CD8-positive, alpha-beta T cell (primary cell): ENCODE measurements at places on chromosomes 6 and 20.

DNA sequence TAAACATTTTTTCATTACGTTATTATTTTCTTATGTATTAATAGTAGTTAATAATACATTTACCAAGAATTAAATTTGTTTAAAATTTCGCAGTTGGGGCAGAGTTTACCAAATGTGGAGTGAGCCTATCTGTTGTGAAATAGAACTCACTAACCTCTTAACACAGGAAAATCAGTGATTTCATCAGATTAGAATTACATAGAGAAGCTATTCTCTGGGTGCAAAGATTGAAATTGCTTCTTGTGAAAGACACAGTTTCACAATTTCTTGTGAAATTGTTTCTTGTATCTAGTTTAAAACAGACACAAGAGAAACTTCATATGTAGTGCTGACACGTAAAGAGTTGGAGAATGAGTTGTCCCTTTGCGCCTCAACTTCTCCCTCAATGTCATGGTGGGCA is 69.4 kb upstream of the PRL start:
- DNase-seq = no peak

GRCh38 chr20:20939006-20939405 is 167.2 kb downstream of the LINC00237 start:
- no peak for DNase-seq

- no peak for DNase-seq
Measured at GRCh38 chr6:93389192-93389591, 30.2 kb downstream of the EPHA7 start.

DNA sequence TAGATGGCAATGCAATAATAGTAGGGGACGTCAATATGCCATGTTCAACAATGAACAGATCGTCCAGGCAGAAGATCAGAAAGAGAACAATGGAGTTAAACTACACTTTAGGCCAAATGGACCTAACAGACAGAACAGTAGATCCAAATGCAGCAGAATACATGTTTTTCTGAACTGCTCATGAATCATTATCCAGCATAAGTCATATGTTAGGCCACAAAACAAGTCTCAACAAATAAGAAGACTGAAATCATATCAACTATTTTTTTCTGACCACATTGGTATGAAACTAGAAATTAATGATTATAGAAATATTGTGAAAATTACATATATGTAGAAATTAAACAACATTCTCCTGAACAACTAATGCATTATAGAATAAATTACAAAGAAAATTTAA is 10.2 kb upstream of the DEFB125 start:
- no peak for DNase-seq

DNA sequence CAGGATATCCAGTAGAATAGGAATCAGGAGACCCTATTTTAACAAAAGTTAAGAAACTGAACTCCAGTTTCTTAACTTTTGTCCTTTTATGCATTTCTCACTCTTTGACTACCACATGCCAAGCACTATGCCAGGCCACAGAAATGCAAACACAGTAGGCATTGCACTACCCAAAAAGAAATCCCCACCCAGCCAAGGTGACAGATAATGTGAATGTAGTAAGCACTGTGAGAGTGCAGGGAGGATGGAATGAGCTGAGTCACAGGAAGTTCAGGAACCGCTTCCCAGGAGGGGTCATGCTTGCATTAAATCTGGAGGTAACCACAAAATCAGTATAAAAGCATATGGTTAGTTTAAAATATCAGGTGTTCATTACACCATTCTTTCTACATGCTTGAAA is 20.1 kb upstream of the FAM83C start:
- no peak for DNase-seq

- no peak for DNase-seq
Measured at GRCh38 chr6:5752391-5752680, 254.4 kb downstream of the NRN1 start.

- no peak for DNase-seq
Measured at GRCh38 chr6:10531942-10532341, 10.8 kb downstream of the GCNT2 start.

DNA sequence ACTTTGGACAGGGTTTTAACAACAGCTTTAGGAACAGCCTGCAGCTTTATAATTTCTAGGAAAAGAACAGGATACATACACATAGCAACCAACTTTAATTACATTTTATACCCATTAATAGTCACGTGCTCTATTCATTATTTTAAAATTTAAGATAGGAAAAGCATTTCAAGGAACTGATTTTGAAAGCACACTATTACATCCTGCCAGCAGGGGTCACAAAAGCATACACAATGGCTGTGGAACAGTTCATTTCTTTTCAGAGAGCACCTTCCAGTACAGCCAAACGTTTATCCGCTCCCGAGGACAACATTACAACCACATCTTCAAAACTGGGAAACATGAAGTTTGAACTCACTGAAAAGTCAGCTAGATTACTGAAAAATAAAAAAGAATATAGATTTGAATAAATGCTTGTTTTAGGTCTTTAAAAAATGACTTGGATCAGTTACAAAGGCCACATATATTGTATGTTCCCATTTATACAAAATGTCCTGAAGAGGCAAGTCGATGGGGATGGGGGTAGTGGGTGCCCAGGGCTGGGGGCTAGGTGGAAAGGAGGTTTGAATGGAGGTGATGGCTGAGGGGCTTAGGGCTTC is 104.6 kb upstream of the EXOC2 start:
- no peak for DNase-seq

DNA sequence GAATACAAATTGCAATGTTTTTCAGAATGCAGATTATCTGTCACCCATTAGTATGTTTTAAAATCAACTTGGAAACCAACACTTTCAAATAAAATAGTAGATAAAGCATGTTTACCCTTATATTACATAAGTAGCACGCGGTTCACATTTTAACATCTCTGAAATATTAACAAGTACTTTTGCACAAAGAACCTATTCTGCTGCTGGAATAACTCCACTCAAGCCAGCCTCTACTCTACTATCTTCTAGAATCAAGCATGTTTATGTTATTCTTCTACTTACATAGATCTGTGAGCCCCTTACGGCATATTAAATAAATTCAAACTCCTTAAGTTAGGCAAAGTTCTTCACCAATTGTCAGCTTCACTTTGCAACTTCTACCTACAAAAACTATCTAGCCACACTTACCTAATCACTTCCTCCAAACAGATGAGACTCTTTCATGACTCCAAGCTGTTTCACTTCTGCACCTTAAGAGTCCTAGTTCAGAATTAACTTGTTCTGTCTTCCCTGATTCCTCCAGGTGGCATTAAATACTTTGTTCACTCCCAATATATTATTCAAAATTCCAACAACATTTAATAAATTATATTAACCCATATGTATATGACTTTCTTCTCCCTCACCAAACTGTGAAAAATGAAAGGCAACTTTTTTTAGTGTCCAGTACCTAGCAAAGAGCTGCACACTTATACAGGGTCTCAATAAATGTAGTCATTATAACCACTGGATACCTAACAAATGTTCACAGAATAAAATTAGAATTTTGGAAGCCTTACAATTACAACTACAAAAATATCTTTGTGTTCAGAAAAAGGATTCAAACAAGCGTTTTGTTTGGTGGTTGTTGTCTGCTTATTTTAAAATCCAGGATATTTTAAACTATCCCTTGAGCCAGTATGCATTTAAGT is 12.1 kb downstream of the CEP85L start:
- no peak for DNase-seq
